ENCODE measurements at places on chromosomes 13 and 19. TPM values are rescaled to one million over a fixed set of nuclear protein-coding genes. Genes with fewer than 3 reads are reported as not detected.

Gene LRRC63
- total RNA-seq: not detected

Gene ZNF211
- 9.0 TPM for total RNA-seq

DNA sequence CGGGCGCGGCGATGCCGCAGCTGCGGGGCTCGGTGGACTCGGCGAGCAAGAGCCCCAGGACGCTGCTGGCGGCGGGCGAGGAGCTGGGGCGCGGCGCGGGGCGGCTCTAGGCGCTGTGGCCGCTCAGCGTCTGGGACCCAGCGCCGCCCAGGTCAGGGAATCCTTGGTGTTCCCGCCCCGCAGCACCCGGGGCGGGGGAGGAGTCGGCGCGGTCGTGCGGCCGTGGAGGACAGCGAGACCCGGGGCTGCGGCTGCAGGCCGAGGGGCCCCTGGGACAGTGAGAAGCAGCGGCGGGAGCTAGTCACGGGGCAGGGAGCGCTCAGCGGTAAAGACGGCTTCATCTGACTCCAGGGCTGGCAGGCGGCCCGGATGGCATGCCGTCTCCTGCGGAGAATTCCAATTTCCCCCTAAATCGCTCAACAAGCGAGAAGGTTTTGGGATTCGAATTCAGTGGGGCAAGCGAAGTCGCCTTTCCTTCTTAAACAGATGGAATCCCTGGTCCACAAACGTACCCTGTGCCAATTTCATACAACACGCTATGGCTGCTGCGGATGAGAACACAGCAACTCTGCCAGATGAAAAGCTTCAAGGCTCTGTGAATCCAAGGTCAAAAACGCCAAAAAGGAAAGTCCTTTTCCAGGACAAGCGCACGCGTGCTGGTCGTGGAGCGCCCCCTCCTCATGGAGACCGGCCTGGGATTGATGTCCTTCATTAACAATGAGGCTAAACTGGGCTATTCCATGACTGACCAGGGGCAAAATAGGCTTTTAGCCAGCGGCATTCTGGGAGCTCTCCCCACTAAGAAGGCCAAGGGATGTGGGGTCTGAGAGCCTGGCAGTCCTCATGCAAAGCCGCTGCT lies 4.2 kb upstream of the ZSCAN4 start:
- DNase-seq: peak; percentile 46

GRCh38 chr19:8577247-8577646 lies at the start of gene MYO1F:
Gene MYO1F (minus strand): TSS chr19:8577442. CDS start chr19:8577309, 133 bp downstream.
- no peak for DNase-seq

GRCh38 chr13:85527316-85527715 lies 271.9 kb downstream of the SLITRK6 start:
- no peak for DNase-seq

GRCh38 chr13:74191410-74191809 lies 57.2 kb upstream of the KLF12 start:
- DNase-seq: no peak

GRCh38 chr19:43610493-43610892 lies 1.4 kb upstream of the SRRM5 start:
- no peak for DNase-seq

DNA sequence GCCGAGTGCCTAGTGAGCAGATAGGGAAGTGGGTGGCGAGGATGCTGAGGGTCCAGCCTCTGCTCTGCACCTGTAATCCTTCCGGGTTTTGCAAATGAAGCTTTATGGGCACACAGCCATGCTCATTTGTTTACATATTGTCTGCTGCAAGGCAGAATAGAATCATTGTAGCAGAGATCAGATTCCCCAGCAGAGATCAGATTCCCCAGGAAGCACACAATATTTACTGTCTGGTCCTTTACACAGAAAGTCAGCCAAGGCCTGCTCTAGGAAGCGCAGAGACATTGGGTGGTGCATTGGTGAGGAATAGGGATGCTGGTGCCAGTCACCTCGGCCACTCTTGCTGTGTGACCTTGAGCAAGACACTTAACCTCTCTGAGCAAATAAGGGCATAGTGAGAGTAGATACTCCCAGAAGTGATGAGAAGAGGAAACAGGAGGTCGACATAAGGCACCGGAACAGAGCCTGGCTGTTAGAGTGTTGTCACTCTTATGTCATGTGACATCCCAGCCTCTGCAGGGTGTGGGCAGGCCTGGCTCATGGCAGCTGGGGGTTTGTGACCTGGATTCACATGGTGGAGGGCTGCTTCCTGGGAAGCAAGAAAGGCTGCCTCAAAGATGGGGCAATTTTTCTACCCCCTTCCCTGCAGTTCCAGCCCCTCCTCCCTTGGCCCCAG lies 25.6 kb downstream of the CARM1 start:
- peak; percentile 22 for DNase-seq

- peak; percentile 33 for DNase-seq
Measured at GRCh38 chr13:27919934-27920676, at the start of gene PDX1. Gene PDX1 (plus strand): TSS chr13:27920000. CDS start chr13:27920139, 139 bp downstream.

DNA sequence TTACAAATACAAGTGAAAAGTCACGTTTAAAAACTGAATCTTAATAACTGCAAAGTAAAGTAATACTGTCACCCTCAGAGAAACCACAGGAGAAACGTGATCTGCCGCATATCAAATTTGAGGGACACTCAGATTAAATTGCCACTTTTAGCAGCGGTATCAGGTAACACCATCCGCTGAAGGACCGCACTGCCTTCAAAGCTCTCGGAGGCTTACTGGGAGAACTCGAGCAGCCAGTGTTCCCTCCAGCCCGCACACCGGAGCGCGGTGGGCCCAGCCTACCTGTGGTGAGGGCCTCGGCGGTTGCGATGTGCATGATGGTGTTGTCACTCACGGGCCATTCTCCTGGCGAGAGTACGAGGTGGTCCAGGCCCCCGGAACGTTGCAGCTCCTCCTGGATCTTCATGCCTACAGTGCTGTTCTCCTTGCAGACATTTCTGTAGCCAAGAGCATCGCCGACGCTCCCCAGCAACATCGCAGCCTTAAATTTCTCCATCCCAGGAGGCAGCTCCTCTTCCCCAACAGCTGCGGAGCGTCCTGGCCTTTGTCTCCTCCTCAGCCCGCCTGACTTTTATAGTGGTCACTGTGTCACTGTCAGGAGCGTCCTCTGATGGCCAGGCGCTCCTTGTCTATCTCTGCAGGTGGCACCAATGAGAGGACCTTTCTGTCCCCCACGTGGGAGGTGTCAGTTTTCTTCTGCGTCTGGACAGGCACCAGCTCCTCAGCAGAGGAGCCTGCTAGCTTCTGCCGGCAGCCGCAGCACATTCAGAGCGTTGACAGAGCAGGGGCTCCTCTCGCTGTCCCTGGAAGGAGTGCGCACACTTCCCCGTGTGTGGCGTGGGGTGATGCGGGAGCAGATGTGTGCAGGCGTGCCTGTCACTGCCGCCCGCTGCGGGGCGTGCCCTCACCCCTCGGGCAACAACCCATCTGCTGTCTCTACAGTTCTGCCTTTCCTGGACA lies at the start of gene ADPRHL1:
ADPRHL1 (minus strand) TSS at position 547 of the 960 bp plus-strand sequence; CDS start at position 496, 51 bp downstream.
- DNase-seq: no peak

GRCh38 chr19:42253245-42254088 lies 1.5 kb downstream of the ERF start:
- peak; percentile 60 for DNase-seq
